ENCODE measurements at places on chromosomes 3 and 15. TPM values are rescaled to one million over a fixed set of nuclear protein-coding genes. Genes with fewer than 3 reads are reported as not detected.

Gene C2CD4A
- 0.16 TPM for total RNA-seq

GRCh38 chr3:183328164-183328563 is 75.1 kb downstream of the B3GNT5 start:
- DNase-seq: no peak

- DNase-seq: no peak
These were observed 12.4 kb downstream of the ACAA1 start for GRCh38 chr3:38124324-38125122.

DNA sequence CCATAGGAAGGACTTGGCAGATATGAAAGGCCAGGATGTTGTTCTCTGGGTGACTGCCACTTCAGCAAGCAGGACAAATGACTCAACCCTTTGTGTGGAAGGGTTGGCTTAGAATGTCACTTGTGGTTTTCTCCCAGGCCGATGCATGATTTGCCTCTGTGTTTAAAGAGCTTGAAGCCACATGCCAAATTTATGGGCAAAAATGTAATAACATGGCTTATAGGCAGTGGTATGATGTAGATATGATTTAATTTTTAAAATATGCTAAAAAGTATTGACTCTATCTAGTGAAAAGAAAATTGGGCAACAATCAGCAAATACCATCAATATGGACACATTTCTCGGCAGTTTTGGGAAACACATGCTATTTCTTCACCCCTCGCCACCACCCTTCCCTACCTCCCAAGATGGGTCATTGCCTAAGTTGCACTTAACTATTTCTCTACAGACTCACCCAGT is 114.6 kb downstream of the CYP19A1 start:
- no peak for DNase-seq

- no peak for DNase-seq
These were observed 10.6 kb upstream of the SLC6A1 start for GRCh38 chr3:10981961-10982360.

Gene RBM15B
- 33.5 TPM for total RNA-seq

Gene SOX14
- not detected for total RNA-seq

- DNase-seq: no peak
These were observed 355.8 kb downstream of the MCTP2 start for GRCh38 chr15:94587113-94587512.

DNA sequence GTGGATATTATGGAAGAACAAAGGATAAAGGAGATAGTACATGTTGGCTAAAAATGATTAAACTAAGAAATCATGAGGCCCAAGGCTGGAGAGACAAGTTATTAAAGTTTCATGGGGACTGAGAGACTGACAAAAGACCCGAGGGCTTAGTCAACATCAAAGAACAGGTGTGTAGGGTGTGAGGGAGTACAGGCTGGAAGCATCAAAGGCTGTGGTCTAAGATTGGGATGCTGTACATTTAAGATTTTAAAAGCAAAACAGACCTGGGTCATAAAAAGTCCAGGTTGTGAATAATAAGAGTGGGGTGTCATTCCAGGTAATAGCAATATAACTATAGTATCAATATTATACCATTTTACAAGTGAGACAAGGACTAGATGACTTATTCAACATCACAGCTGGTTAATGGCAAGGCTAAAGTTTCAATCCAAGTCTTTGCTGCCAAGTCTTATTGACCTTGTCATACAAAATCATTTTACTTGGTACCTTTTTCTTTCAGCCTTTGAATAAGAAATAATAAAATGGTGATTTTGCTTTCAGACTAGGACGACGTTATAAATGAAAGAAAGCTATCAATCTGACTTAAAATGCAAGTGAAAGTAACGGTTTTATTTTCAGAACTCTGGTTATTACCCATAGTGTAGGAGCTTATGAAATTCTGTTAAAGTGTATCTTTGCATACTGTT is 211.6 kb downstream of the TNIK start:
- DNase-seq: no peak

- no peak for DNase-seq
These were observed 557.5 kb upstream of the GOLIM4 start for GRCh38 chr3:168653255-168653654.

- DNase-seq: no peak
These were observed 74.9 kb downstream of the PIK3R4 start for GRCh38 chr3:130671545-130672312.

Gene TEX9
- 23.2 TPM for total RNA-seq

DNA sequence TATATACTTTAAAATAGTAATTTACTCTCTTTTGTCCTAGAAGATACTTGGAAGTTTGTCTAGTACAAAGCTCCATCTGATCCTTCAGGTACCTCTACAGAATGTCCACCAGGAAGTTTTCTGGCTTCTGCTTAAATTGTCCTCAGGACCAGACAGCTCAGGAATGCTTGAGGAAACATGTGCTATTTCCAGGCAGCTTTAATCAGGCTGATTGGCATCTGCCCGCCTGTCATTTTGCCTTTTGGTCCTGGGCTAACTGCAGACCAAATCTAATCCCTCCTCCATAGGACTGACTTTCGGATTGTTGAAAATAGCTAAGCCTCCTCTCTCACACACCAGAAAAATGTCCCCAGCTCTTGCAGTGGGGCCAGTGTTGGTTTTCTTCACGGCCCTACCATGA is 113.4 kb upstream of the RGMA start:
- no peak for DNase-seq
